Stimulated activated CD4-positive, alpha-beta T cell treated with anti-CD3 and anti-CD28 coated beads, TNF-alpha, amount 100 ng/mL, for 48 hours (primary cell): ENCODE measurements at places on chromosomes 7 and 10.

DNA sequence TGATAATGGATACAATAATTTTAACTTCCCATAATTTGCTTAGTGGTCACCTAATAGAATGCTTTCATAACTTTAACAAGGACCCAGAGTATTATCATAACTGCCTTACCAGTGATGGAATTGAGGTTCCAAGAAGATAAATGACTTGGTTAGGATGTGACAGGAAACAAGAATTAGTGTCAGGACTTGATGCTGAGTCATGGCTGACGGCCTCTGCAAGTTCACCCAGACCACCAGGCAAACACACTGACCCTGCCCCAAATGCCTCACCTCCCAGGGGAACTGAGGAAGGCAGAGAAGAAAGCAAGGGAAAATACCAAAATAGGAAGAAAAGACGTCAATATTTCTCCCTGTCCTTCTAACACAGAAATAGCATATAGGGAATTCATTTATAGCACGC lies 636.3 kb downstream of the PARD3 start:
- DNase-seq, result no peak

GRCh38 chr7:71735961-71736556 lies 604.1 kb downstream of the GALNT17 start:
- no peak for DNase-seq

- no peak for DNase-seq
These were observed 120.2 kb downstream of the CACNB2 start for GRCh38 chr10:18260310-18260922.

- no peak for DNase-seq
These were observed 7.5 kb upstream of the ZKSCAN1 start for GRCh38 chr7:100007887-100008286.

DNA sequence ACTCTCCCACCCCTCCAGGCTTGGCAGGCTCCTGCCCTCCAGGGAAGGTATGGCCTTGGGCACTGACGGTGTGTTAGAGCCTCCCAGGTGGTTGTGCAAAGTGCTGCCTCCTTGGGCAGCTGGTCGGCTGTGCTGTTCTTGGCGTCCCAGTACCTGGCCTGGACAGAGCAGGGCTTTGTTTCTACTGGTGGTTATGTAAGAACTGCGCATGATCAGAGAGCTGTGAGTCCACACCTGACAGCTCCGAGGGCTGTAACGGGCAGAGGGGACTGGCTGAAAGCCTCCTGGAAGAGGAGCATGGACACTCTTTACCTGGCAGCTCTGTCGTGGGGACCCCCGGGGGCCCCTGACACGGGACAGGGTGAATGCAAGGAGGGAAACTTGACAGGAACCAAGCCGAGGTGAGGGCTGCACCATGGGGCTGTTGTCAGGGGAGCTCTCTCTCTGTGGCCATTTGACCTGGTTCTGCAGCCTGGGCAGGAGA lies 3.1 kb upstream of the SFRP5 start:
- no peak for DNase-seq

GRCh38 chr7:44845451-44845850 lies 2.4 kb downstream of the H2AZ2 start:
- DNase-seq, result no peak

DNA sequence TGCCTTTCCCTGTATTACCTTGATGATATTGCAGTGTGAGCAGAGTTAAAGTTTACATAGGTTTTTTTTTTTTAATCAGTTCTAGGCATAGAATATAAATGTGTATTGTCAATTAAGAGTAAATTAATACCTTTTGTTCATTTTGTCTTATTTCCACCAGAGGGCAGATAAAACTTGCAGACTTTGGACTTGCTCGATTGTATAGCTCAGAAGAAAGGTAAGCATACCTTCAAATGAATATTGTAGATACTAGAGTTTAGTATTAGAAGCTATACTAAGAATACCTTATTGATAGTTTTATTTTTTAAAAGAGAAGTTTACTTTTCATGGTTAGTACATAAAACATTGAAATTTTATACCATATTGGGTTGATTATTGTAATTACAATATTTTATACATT lies 86.8 kb downstream of the MPLKIP start:
- no peak for DNase-seq

GRCh38 chr10:114426476-114426875 lies 22.2 kb upstream of the AFAP1L2 start:
- DNase-seq, result no peak

- no peak for DNase-seq
These were observed 571.4 kb upstream of the IGFBP3 start for GRCh38 chr7:46492466-46492865.

- peak; percentile 12 for DNase-seq
These were observed 757 bp downstream of the ANKIB1 start for GRCh38 chr7:92246360-92247101.

GRCh38 chr7:112669306-112669705 lies 120.9 kb downstream of the TMEM168 start:
- DNase-seq, result no peak

GRCh38 chr10:5987747-5988146 lies 10.4 kb upstream of the IL15RA start:
- DNase-seq, result no peak

GRCh38 chr7:156178857-156179256 lies 366.6 kb upstream of the SHH start:
- DNase-seq, result no peak

DNA sequence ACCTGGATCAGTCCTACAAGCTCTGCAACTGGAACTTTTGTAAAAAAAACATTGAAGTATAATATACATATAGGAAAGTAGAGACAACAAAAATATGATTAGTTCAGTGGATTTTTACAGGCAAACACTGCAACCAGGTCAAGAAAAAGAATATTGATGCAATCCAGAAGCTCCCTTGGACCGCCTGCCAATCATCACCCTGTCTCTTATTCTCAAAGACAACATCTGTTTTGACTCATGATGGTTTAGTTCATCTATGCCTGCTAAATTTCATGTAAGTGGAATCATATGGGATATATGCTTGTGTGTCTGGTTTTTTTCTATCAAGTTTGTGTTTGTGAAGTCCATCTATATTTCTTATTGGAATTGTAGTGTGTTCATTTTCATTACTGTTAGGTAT lies 7.7 kb upstream of the HYCC1 start:
- DNase-seq, result no peak

DNA sequence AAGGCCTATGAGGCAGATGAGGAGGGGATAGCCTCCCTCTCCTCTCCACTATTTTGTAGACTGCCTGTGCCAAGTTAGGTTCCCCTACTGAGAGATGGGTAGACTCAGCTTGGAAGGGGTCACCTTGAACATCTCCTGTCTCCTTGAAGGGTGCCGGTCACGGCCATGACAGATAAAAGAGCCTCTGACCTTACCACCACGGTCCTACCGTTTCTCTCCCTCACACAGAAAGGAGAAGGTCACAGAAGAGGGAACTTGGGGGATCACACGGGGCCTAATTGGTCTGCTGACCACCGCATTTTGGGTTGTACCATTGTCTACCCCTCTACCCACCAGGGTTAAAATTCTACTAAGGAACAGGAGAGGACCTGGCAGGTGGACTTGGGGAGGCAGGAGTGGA lies 17.0 kb downstream of the PRSS2 start:
- no peak for DNase-seq

- DNase-seq, result no peak
These were observed 577.7 kb upstream of the AUTS2 start for GRCh38 chr7:69020536-69020935.

DNA sequence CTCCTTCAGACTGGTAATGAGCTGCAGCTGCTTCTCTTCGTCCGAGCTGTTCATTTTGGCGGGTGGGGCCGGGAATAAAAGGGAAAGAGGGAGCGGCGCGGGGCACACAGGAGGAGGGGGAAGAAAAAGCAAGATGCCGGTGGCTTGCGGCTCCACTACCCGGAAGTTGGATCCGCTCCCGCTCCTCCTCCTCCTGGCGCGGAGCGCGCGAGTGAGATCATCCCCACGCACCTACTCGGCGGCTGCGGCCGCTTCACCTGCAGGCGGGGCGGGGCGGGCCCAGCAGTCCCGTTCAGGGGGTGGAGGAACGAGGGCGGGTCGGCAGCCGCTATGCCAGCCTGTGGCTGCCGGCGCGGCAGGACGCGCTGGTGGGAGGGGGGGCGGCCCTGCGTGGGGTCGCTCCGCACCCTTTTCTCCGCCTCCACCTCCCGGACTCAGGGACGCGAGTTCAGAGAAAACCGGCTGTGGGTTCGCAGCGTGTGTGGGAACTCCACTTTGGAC lies at the start of gene SHTN1:
Gene SHTN1, minus strand, starts transcription at position 162 of the 501 bp plus-strand sequence. Its CDS starts 108 bp downstream, at position 54.
- no peak for DNase-seq

DNA sequence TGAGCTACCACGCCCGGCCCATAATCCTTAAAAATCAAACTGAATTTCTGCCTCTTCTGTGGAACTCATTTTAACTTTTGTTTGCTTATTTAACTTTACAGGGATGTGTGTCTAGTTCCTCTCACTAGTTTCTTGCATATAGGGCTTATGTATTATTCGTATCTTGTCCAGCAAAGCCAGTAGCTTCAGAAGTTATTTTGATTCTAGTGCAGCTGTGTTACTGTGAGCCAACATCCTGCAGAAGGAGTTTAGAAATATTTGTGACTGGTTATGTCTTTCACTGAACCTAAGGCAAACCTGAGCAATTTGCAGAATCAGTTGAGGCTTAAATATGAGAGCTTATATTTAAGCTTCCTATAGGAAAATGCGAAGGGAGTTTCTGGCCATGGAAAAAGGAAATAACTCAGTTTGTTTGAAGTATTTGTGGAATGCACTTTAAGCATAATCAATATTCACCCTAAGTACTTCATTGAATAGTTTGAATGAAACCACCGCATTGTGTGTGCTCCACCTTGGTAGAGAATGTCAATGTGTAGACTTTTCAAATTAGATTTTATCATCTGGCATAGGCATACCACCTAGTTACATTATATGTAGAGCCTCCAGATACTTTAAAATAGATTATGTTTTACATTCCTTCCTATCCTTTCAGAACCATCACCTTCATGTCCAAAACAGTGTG lies 90.8 kb downstream of the MCU start:
- DNase-seq, result no peak

DNA sequence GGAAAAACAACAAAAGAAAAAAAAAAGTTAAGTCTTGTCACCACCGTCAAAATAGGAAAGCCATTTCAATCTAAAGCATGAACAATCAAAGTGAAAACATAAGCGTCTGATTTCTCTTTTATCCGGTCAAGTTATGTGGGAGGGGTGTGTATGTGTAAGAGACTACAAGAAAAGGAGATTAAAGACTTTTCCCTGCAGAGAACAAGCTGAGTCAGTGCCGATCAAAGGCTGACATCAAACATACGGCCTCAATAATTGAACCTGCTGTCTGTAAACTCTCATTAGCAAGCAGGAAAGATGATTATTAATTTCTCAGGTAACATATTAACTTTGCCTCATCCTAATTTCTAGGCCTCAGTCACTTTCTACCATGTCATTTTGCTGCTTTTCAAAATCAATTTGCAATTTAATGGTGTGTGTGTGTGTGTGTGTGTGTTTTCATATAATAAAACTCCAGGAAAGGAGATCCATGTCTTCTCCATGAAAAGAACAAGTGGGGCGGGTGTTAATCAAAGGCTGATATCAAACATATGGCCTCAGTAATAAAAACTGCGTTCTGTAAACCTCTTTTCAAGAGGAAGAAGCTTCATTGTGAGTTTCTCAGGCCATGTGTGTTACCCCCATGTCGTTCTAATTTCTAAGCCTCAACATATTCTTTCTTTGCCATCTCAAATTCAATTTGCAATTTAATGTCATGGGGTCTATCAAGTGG lies 649.1 kb upstream of the SORCS1 start:
- DNase-seq, result no peak

GRCh38 chr7:150466477-150466876 lies 16.0 kb downstream of the GIMAP8 start:
- no peak for DNase-seq

GRCh38 chr10:120948889-120949608 lies 97.9 kb downstream of the WDR11 start:
- DNase-seq, result peak; percentile 34

DNA sequence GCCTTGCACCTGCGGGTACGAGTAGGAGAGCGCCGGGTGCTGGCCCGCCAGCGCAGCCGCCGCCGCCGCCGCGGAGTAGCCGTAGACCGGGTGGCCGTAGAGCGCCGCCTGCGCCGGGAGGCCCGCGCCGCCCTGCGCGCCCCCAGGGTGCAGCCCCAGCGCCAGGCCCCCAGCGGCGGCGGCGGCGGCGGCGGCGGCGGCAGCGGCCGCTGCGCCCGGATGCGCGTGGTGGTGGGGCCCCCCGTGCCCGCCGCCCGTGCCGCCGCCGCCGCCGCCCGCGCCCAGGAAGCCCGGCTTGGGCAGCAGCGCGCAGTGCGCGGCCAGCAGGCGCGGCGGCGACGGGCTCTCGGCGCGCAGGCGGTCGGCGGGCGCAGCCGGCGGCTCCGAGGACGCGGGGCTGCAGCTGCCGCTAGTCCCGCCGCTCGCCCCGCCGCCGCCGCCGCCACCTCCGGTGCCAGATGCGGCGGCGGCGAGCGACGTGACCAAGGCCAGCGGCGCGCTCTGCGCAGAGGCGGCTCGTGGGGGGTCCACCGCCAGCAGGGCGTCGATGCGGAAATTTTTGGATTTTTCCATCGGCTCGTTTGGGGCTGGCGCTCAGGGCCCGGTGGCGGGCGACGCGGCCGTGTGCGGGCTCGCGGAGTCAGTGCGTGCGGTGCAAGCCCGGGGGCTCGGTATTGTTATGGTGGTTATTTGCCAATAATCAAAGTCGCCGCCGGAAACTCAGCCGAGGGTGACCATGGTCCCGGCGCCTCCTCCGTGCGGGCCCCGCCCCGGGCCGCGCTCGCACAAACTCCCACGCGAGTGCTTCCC lies 480 bp downstream of the MNX1 start:
- no peak for DNase-seq
